ENCODE measurements at places on chromosomes 13 and 19.

- DNase-seq: no peak
Observed at GRCh38 chr13:99103536-99103935, 97.1 kb upstream of the UBAC2 start.

GRCh38 chr19:37953171-37953917 lies 46.3 kb downstream of the SIPA1L3 start:
- DNase-seq: no peak

- DNase-seq: no peak
Observed at GRCh38 chr13:33194820-33195692, 90.5 kb downstream of the STARD13 start.

GRCh38 chr13:24734950-24735349 lies 29.0 kb upstream of the RNF17 start:
- DNase-seq: no peak

- DNase-seq: no peak
Observed at GRCh38 chr19:7861619-7862412, 12.4 kb downstream of the PRR36 start.

DNA sequence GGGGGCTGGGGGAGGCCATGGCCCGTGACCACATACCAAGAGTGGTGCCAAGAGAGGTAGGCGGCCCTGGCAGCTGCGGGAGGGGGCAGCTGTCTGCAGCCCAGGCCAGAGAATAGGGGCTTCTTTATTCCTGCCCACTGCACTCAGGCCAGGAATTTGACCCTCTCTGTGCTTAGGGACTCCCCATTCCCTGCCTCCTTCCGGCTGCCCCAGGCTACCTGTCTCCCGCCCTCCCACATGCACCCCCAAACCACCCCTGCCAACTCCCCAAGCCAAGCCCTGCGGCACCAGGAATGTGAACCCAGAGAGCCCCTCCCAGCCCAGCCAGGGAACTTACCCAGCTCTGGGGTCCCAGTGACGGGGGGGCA lies 687 bp downstream of the PLEKHA4 start:
- DNase-seq: no peak

GRCh38 chr13:108463340-108463739 lies 166.1 kb upstream of the MYO16 start:
- DNase-seq: peak; percentile 5

- DNase-seq: no peak
Observed at GRCh38 chr13:74443631-74444030, 309.4 kb upstream of the KLF12 start.

GRCh38 chr19:47210689-47211316 lies 20.2 kb downstream of the BBC3 start:
- DNase-seq: peak; percentile 87

DNA sequence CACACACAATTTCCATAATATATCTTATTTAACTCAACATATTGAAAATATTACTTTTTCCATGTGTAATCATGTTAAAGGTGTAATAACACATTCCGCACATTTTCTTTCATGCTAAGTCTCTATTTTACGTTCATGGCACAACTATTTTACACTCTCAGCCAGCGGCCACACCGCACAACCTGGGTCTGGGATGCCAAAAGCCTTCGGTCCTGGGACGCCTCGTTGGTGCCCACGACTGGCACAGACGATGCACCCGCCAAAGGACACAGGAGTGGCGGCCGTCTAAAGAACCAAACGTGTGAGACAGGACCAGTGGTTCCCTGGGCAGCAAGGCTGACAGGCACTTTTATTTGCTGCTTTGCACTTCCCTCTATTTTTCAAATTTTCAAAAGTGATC lies 10.0 kb upstream of the PROZ start:
- DNase-seq: no peak

DNA sequence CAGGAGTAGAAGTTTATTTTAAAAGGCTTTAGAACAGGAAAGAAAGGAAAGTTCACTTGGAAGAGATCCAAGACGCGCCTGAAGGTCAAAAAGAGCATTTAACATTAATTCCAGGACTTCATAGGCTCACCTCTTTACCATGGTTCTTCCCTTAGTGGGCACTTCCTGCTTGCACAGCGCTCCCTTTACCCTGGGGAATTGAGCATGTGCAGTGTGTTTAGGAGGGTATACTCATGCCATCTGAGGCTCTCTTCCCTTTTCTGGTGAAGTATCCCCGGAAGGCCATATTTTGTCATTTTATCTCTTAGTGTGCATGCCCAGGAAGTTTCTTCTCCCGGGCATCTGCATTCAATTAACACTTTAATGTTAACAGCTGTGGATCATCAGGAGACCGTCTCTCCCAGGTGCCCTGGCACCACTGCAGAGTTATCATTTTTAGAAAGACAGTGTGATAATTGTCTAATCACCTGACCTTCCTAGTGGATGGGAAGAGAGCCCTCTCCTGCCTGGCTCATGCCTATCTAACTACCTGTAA lies 66.1 kb upstream of the ABCC4 start:
- DNase-seq: no peak

DNA sequence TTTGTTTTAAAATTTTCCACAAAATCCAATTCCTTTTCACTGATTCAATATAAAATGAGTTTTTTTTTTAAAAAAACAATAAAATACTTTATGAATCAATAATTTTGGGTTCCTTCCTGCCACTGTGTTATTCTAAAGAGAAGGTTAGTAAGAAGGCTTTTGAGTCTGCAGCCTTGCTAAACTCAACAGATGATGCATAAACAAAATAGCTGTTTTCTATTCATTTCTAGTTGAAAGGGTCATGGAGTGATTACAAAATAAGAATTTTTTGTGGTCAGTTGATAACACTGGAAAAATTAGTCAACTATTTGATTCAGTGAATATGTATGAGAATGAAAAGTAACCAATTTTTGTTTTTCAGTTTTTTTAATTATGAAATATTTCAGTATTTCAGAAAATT lies 169.9 kb downstream of the VWA8 start:
- DNase-seq: no peak

GRCh38 chr19:16946951-16947940 lies 58.4 kb downstream of the F2RL3 start:
- no peak for DNase-seq

- peak; percentile 50 for DNase-seq
Observed at GRCh38 chr19:31356587-31357314, 7.5 kb upstream of the TSHZ3 start.

DNA sequence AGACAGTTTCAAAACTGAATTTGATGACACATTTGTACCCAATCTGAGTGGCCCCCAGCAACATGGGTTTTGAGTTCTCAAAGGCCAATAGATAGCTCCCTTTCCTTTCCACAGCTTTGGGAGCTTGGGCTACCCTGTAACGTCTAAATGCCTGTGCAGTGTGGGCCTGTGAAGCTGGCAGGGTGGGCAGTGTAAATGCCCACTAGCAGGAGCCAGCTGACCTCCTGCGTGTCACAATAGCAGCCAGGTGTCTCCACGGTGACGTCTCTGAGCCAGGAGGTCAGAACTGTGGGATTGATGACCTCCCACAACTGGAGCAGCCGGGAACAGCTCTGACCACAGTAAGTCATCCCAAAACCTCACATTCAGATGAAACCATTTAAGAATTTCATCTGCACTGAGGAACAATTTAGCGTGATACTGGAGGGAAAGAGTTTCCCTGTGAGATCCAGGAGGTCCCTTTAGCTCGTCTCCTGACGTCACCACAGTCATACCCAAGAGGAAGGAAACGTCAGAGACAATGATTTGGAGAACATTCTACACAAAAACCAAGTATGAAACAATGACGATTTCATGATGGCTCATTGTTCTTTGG lies at the start of gene IPO5:
TSS of gene IPO5 (plus strand) at position 300 of the 595 bp plus-strand sequence. CDS start 23,022 bp downstream, outside the sequence.
- no peak for DNase-seq

DNA sequence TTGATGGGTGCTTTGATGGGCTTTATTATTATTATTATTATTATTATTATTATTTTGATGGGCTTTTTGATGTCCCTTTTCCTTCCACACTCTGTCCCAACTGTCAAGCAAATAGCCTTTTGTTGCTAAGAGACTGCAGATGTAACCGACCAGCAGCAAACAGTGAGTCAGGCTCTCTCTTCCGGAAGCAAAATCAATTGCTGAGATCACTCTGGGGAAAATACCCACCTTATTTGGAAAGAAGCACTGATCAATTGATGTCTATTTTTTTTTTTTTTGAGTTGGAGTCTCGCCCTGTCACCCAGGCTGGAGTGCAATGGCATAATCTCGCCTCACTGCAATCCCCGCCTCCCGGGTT lies 2.9 kb downstream of the LDLR start:
- DNase-seq: peak; percentile 91

DNA sequence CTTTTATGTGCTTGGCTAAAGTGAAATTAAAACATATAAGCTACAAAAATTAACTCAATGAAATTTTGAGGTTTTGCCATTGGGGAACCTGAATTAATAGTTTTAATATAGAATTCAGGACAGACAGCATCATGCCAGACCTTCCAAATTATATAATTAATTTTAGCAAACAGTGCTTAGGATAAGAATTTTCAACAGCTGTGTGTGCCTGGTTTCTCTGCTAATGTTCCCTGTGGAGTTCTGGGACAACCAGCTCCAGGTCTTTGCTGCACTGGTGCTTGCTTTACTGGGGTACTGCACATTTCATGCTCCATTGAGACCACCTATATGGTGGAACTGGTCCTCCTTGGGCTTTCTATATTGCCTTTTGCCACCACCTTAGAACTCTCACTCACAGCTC lies 199.5 kb downstream of the NDFIP2 start:
- DNase-seq: no peak

DNA sequence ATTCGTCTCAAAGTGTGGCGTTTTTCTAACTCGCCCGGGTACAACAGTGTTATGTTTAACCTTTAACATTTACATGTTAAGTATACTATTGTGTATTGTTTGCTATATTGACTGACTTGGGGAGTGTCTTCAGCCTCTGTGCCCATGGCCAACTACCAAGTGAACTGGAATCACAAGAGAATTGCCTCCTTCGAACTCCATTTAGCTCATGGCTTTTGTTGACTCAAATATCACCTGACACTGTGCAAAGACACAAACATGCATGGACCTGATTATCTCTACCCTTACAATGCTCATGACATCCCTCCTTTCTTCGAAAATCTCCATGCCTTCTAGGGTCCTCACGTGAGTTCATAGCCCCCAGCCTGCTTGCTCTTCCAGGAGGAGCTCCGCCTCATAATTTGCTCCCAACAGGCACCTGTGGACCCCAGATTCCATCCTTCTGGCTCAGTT lies 704 bp downstream of the ZNF814 start:
- no peak for DNase-seq

DNA sequence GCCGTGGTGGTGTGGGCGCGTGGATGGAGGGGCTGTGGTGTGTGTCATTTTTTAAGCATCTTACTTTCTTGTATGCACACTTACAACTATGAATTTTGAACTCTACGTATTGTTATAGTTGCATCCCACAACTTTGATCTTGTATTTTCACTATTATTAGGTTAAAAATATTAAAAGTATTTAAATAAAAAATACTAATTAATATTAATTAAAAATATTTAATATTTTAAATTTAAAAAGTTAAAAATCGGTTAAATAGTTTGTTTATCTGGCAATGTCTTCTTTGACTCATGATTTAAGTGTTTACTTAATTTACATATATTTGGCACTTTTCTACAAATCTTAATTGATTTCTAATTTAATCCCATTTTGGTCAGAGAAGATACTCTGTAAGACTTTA lies 17.8 kb upstream of the GJB6 start:
- DNase-seq: no peak

All from CD4-positive, alpha-beta T cell treated with Interleukin-2 at 100 ng/mL for 4 hours (primary cell).